ENCODE measurements at places on chromosomes 1 and 21.
A peak's percentile ranks its signal among the peaks of the same experiment; 100 is the strongest.

DNA sequence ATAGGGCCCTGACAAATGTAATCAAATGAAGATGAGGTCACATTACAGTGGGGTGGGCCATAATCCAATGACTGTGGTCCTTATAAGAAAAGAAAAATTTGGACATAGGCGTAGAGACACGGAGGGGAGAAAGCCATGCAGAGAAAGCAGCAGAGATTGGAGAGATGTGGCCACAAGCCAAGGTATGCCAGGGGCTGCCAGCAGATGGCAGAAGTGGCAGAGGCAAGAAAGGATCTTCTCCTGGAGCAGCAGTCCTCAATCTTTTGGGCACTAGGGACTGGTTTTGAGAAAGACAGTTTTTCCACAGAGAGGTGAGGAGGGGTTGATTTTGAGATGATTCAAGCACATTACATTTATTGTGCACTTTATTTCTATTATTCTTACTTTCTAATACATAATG is 355.1 kb downstream of the NPHP4 start:
- no peak for DNase-seq

GRCh38 chr1:68254667-68255226 is 22.4 kb upstream of the WLS start:
- no peak for DNase-seq

- DNase-seq = no peak
Measured at GRCh38 chr1:177789956-177790355, 179.9 kb downstream of the SEC16B start.

DNA sequence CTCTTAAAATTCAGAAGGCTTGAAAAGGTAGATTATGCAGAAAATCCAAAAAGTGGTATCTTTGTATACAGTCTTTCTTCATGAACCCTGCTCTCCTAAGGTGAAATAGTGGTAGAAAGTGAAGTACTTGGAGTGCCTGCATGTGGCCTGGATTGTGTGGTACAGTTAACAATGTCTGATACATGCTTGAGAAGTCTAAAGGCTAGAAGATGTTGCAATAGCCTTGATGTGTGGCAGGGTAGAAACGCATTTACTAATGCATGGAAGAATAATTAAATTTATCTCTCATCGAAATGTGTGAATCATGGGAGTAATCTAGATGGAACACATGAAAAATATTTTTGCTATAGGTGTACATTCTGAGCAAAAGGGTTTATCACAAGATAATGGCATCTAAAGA is 1632.3 kb upstream of the B3GALT2 start:
- no peak for DNase-seq

GRCh38 chr1:188237573-188238348 is 1409.0 kb downstream of the PLA2G4A start:
- no peak for DNase-seq

DNA sequence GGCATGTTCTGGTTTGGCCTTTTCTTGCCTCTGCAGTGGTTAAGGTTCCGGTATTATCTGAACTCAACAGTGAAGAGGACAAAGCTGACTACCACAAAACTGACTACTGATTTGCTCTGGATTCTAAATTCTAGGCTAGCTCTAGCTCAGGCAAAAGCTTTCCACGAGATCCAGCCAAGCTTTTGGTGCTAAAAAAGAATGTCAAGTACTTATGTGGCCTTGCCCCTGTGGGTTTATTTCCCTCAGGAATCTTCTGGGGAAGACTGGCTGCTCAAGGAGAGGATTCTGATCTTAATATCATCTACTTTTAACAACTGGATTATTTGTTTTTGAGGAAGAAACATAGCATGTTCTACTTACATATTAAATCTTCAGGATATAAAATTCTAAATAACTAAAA is 26.1 kb upstream of the MTMR11 start:
- no peak for DNase-seq

GRCh38 chr1:212153635-212154034 is 118.1 kb downstream of the DTL start:
- DNase-seq = no peak

- no peak for DNase-seq
Measured at GRCh38 chr1:111730706-111731105, 8.5 kb downstream of the INKA2 start.

DNA sequence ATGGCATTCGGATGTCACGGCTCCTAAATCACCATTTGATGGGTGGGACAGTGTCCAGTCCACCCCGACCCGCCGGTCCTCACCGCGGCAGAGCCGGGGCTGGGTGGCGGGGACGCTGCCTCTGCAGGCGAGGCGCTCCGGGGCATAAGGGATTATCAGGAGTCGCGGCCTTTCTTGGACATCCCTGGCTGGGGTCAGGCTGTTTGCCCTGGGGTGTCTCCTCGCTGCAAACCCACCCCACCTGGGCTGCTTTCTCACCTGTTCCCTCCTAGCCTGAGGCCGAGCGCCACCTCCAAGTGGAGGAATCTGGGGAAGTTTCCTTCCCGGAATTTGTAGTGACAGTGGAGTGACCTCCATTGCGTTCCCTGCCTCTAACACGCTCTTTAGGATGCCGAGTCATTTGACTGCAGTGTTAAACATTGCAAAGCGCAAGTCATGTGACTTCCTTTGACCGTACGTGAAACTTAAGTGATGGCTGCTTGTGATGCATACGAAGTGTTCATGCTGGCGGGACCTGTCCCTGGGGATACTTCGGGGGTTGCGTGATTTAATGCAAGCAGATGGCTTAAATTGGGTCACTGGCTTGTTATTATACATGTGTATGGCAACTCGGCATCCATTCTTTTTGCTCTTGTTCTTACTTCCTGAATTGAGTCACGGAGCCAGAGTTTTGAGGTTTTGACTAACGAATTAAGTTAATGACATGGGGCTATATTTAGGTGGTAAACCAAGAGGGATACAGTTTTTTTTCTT is 536 bp downstream of the LGALS8 start:
- DNase-seq = peak; percentile 28

DNA sequence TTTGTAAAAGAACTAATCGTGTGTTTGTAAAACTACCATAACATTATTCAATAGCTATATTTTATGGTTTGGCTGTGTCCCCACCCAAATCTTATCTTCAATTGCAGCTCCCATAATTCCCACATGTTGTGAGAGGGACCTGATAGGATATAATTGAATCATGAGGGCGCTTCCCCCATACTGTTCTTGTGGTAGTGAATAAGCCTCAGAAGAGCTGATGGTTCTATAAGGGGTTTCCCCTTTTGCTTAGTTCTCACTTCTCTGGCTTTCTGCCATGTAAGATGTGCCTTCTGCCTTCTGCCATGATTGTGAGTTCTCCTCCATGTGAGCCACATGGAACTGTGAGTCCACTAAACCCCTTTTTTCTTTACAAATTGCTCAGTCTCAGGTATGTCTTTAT is 1372.3 kb downstream of the AMY1C start:
- no peak for DNase-seq

DNA sequence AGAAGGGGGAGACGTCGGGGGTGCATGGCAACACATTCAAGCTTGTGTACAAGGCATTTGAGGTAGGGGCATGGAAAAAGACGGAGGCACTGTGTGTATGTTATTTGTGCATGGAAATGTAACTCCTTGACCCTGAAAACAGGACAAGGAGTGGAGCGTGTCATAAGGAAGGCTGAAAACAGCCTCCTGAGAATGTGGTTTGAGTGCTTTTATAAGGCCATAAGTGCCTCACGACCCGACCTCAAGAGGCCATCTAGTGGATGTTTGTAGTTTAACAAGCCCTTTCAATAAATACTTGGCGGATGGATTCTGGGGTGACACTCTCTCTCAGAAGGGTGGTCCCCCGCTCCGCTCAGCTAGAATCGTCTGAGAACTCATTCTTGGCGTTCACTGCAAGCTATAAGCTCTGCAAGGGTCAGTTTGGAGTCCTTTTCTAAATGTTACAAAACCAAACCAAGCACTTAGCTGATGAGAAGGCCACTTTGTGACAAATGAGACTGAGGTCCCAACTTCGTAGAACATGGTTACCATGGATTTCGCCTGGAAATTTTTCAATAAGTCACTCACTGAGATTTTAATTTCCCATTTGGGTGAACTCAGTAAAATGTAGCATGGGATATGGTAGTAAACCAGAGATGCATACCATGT is 38.8 kb upstream of the CLCA4 start:
- DNase-seq = no peak

DNA sequence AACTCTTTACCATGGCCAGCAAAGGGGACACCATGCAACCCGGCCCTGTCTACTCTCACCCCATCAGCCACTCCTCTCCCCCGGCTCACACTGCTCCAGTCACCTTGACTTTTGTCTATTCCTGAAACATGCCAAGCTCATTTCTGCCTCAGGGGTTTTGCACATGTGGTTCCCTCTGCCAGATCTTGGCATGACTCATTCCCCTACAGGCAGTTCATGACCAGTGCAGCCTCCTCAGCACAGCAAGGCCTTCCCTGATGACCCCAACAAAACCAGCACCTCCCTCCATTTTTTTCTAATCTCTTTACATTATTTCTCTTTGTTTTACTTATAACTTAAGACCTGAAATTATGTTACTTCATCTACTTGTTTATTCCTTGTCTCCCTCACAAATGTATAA is 58.6 kb upstream of the GJB5 start:
- DNase-seq = no peak

GRCh38 chr21:36035381-36035791 is 24.9 kb downstream of the SETD4 start:
- DNase-seq = no peak

DNA sequence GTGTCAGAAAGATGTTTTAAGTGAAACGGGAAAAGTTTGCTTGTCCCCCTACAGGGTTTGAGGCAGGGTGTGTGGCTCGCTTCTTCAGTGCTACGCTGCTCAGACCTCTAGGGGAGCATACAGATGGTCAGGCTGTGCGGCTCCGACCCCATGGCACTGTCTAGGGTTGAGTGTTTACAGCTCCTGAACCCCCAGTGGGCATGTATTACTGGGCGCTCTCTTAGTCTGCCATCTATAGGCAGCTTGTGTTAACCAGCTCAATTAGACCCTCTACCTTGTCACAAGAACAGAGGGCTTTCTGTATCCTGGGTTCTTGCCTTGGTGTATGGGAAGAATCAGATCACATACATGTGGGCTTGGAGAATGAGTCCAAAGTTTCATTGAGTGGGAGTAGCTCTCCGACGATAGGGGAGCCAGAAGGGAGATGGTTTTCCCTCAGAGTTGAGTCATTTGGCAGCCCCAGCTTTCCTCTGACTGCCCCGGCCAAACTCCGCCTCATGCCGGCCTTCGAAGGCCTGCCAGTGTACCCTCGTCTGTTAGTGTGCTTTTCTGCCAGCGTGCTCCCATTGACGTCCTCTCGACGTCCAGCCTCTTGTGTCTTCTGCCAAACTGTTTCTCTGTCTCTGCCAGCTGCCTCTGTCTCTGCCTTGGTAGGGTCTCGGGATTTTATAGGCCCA is 38.6 kb upstream of the ADGRL4 start:
- no peak for DNase-seq

DNA sequence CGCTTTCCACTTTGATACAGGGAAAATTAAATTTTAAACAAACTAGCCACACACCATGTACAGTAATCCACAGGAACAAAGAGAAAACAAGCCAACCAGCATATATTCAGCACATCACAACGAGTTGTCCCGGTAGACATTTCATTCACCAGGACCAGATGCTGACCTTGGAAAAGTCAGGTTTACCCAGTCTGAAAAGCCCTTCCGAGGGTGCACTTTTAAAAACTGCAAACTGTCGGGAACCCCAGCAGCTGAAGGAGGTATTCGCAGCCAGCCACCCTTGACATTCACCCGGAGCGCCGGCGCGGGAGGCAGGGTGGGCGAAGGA is 1.2 kb downstream of the MCOLN3 start:
- no peak for DNase-seq

DNA sequence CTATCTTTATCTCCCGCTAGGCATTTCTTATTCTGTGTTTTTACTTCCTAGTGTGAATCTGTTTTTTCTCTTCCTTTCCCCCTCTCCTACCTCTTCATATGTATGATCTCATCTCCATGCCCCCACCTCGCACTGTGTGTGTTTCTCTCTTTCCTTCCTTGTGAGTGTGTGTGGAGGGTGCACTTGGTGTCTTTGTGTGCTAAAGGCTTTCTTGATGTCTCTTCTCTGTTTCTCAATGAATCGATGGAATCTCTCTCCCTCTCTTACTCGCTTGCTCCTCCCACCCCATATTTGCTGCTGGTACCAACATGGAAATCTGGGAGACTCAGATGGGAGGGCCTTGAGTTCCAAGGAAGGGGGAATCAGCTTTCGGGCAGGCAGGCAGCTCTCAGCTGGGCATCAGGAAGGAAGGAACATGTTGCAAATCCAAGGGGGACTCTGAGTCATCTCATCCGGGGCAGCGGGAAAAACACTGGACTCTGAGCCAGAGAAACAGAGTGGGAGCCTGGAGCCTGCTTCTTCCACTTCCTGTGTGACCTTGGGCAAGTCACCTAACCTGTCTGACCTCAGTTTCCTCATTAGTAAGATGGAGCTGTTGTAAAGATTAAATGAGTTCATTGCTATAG is 147.5 kb downstream of the PTPRU start:
- DNase-seq = no peak

GRCh38 chr1:94319319-94320102 is 82.1 kb upstream of the ARHGAP29 start:
- DNase-seq = no peak

Measured in stimulated activated CD8-positive, alpha-beta memory T cell treated with anti-CD3 and anti-CD28 coated beads, Interleukin-4, amount 100 ng/mL, for 4 hours (primary cell).